ENCODE measurements at places on chromosomes 6 and 20.

GRCh38 chr6:11592294-11592906, 54.9 kb downstream of the TMEM170B start:
- DNase-seq: no peak

GRCh38 chr6:2215342-2215741, 30.1 kb downstream of the GMDS start:
- no peak for DNase-seq

GRCh38 chr6:71537717-71538116, 249.1 kb downstream of the OGFRL1 start:
- DNase-seq: no peak

GRCh38 chr6:106847116-106847515, 127.4 kb downstream of the CD24 start:
- DNase-seq: no peak

DNA sequence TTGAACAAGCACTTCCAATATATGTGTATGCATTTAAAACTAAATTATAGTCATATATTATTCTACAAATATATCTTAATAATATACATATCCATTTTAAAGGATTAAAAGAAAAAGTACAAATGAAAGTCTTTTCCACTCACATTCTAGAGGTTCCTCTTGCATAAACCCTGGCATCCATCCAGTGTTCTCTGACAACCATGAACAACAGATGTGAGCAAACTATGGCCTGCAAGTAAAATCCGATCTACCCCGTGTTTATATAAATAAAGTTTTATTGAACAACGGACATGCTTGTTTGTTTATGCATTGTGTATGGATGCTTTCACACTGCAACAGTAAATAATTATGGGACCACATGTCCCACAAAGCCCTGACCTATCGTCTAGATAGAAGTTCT, 1122.3 kb downstream of the EPHA7 start:
- DNase-seq: no peak

All from activated effector memory CD4-positive, alpha-beta T cell treated with Interleukin-2 at 50 U/mL for 16 hours (primary cell).